Esophagus mucosa (tissue), 1 donor: ENCODE measurements at places on chromosomes 6 and 20. TPM values are rescaled to one million over a fixed set of nuclear protein-coding genes. Genes with fewer than 3 reads are reported as not detected.
A peak's percentile ranks its signal among the peaks of the same experiment; 100 is the strongest.

GRCh38 chr6:47351621-47352020 is 41.9 kb upstream of the TNFRSF21 start:
- no peak for ATAC-seq

- ATAC-seq = no peak
These were observed 8.0 kb upstream of the RTF2 start for GRCh38 chr20:56460459-56460858.

GRCh38 chr6:37784585-37784967 is 35.0 kb upstream of the ZFAND3 start:
- no peak for ATAC-seq

DNA sequence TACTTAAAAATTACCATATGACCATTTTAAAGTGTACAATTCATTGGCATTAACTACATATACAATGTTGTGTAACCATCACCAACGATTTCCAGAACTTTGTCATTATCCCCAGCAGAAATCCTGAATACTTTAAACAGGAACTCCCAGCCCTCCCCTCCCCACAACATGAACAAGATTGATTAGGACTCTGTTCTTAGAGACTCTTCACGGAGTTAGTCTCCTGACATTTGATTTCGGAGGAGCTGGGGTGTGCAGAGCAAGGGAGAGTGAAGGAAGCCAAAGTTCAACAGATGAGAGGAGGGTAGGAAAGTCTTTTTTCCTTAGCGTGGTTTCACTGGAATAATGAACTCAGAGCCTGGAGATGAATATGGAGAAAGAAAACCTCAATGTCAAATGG is 17.2 kb upstream of the QKI start:
- no peak for ATAC-seq

- ATAC-seq = peak; percentile 42
These were observed at the start of gene COL19A1 for GRCh38 chr6:69866351-69866769. COL19A1 (plus strand) TSS chr6:69866556; CDS start chr6:69879568, 13,012 bp downstream.

GRCh38 chr6:35202066-35202546 is 11.7 kb upstream of the SCUBE3 start:
- no peak for ATAC-seq

- ATAC-seq = peak; percentile 48
These were observed 80.8 kb upstream of the PTPN1 start for GRCh38 chr20:50429412-50429811.

- ATAC-seq = no peak
These were observed 32.3 kb upstream of the SULF2 start for GRCh38 chr20:47817573-47817972.

- ATAC-seq = no peak
These were observed 33.9 kb upstream of the PIM1 start for GRCh38 chr6:37135835-37136694.

- ATAC-seq = no peak
These were observed 35.1 kb downstream of the MKKS start for GRCh38 chr20:10398834-10399369.

DNA sequence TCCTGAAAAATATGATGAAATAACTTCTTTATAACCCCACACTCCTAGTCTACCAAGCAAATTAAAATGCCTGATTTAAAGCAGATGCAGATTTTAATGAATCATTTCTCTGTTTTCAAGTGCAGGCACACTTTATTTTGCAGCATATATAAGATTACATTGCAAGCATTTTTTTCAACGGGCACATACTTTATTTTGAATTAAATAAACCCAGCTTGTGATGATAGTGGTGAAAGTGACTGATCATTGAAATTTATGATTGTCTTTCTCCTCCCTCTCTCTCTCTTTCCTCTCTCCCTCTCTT is 12.2 kb upstream of the MOXD1 start:
- no peak for ATAC-seq

- ATAC-seq = no peak
These were observed 19.3 kb upstream of the TTK start for GRCh38 chr6:79985128-79985527.

DNA sequence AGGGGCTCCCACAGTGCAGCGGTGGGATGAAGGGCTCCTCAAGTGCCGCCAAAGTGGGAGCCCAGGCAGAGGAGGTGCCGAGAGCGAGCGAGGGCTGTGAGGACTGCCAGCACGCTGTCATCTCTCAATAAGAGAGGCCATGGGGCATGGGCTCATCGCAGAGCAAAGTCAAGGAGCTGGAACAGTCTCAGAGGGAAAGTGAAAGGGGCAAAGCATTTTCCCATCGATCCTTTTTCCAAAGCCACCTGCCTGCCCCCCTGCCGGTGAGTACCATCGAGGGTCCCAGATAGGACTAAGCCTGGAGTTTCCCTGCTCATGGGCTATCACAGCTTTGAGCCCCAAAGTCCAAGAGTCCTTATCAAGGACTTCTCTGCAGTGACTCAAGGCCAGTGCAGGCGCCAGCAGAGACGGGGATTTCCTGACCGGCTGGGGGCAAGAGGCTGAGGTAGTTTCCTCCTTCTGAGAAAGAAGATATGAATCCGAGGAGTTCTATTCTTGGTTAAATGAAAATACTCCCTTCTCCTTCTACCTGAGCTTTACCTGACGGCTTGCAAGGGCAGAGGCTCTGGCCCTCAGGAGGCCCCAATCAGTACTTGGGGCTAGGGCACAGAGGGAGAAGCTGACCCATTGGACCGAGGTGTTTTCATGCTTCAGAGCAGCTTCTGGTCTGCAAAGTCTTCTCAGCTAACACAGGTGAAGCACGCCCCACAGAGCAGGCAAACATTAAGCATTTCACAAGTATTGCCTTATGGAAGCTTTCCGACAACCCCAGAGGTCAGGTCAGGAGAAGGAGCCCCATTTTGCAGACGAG is 22.6 kb downstream of the ETV7 start:
- ATAC-seq = no peak

DNA sequence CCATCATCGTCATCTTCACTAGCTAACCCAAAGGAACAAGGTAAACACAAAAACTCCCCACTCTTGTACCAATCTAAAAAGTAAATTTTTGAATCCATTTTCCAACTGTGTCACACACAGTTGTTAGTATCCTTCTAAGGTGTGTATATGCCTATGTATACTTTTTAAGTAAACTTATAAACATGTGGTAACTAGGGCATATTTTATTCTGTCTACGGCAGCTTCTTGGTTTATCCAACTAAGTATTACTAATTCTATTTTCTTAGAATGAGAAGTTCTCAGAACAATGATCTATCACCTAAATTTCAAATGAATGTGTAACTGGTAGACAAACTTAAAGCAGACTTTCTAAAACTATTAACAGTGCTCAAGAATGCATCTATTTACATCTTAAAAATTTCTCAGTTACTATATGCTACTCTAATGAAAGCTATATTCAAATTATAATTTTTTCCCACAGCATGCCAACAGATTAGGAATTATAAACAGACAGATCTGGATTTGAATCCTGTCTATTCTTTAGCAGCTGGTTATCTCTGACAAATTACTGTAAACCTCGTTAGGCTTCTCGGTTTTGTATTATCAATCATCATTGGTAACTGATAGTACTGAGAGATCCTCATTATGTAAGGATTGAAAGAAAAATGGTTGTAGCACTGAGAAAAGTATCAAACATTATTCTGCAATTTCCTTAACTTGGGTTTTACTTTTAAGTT is 1.8 kb upstream of the PLN start:
- no peak for ATAC-seq

- no peak for ATAC-seq
These were observed 60.1 kb upstream of the AKIRIN2 start for GRCh38 chr6:87762116-87762515.

- peak; percentile 25 for ATAC-seq
These were observed 657.6 kb downstream of the PRKN start for GRCh38 chr6:162069995-162070394.

MRAP2 gene
- total RNA-seq = 1.0 TPM

TRIM31 gene
- 0.20 TPM for total RNA-seq

CHRNA4 gene
- not detected for total RNA-seq

IRAK1BP1 gene
- total RNA-seq = 2.7 TPM

VIP gene
- not detected for total RNA-seq

GNMT gene
- not detected for total RNA-seq

PTCRA gene
- total RNA-seq = not detected

C20orf204 gene
- 0.88 TPM for total RNA-seq

ELOVL4 gene
- 6.8 TPM for total RNA-seq

BMP6 gene
- total RNA-seq = 0.60 TPM

PNPLA1 gene
- total RNA-seq = 0.20 TPM

MOCS1 gene
- total RNA-seq = 4.3 TPM

PLA2G7 gene
- total RNA-seq = 0.32 TPM

C20orf202 gene
- total RNA-seq = 0.24 TPM

WFDC11 gene
- not detected for total RNA-seq
